ENCODE measurements at places on chromosomes 3 and 15.

- DNase-seq = no peak
These were observed 12.4 kb downstream of the CIB1 start for GRCh38 chr15:90221246-90221900.

- DNase-seq = no peak
These were observed 33.3 kb downstream of the FMN1 start for GRCh38 chr15:33161209-33161608.

DNA sequence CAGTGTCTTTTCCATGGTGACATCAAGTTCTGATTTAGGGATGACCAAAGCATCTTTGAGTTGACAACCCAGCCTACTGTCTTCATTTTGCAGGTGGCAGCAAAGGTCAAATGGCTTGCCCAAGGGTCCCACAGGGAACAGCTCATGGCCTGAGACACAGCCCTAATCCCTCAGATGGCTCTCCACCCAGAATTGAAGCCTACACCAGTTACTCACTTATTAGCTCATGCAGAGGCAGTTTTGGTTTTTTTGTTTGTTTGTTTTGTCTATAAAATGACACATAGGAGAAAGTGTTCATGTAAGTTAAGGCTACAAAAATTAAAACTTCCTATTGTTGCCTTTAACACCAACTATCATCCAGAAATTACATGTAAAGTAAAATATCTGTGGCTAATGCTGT, 167.9 kb downstream of the OSBPL10 start:
- no peak for DNase-seq

GRCh38 chr15:27082526-27082925, 111.5 kb downstream of the GABRG3 start:
- no peak for DNase-seq

- no peak for DNase-seq
These were observed 8.8 kb downstream of the ABHD6 start for GRCh38 chr3:58246148-58247047.

GRCh38 chr15:69398491-69398891, 15.7 kb upstream of the KIF23 start:
- no peak for DNase-seq
